ENCODE measurements at places on chromosomes 5 and 9. TPM values are rescaled to one million over a fixed set of nuclear protein-coding genes. Genes with fewer than 3 reads are reported as not detected.

CACFD1 gene
- 13.1 TPM for total RNA-seq

HMCN2 gene
- total RNA-seq = under 0.01 TPM

FOXD4 gene
- total RNA-seq = 0.70 TPM

BBLN gene
- total RNA-seq = 261 TPM

HAPLN1 gene
- total RNA-seq = 7.4 TPM

FBP1 gene
- total RNA-seq = not detected

SLC36A2 gene
- not detected for total RNA-seq
